MCF 10A (cell line): ENCODE measurements at places on chromosomes 5 and 9. TPM values are rescaled to one million over a fixed set of nuclear protein-coding genes. Genes with fewer than 3 reads are reported as not detected.

The FOXE1 gene
- not detected in 2 replicates for total RNA-seq

The NTMT1 gene
- total RNA-seq: 32.9 and 49.2 TPM in 2 replicates

The PCDHB2 gene
- 2.4 and 2.6 TPM in 2 replicates for total RNA-seq

The GZMA gene
- total RNA-seq: not detected in 2 replicates

The SPATA31E1 gene
- total RNA-seq: not detected in 2 replicates

The ACTBL2 gene
- total RNA-seq: 0.10 TPM in 1 of 2 replicates, not detected in the other

The SCGB3A2 gene
- total RNA-seq: not detected in 2 replicates

The TAF9 gene
- 116 and 149 TPM in 2 replicates for total RNA-seq

The BAAT gene
- total RNA-seq: 0.14 and 0.15 TPM in 2 replicates

The SLCO6A1 gene
- total RNA-seq: not detected in 2 replicates

The CACNA1B gene
- total RNA-seq: not detected in 2 replicates

The TTC33 gene
- 13.3 and 13.7 TPM in 2 replicates for total RNA-seq

The TNFSF15 gene
- total RNA-seq: 0.39 and 1.9 TPM in 2 replicates

The SLC34A3 gene
- total RNA-seq: not detected in 2 replicates

The ROR2 gene
- total RNA-seq: 0.10 and 0.84 TPM in 2 replicates

The CCDC187 gene
- not detected in 2 replicates for total RNA-seq

The SLC45A2 gene
- not detected in 2 replicates for total RNA-seq

The PCAT7 gene
- not detected in 2 replicates for total RNA-seq

The ENTREP1 gene
- 0.35 and 0.74 TPM in 2 replicates for total RNA-seq

The IQGAP2 gene
- 0.93 and 1.5 TPM in 2 replicates for total RNA-seq

The PCDHGB7 gene
- 0.75 and 1.2 TPM in 2 replicates for total RNA-seq

The FOXD4L4 gene
- 0.93 and 1.2 TPM in 2 replicates for total RNA-seq

The TOR4A gene
- 20.6 and 21.9 TPM in 2 replicates for total RNA-seq

The CDC25C gene
- 10.8 and 12.2 TPM in 2 replicates for total RNA-seq

The ZNG1C gene
- 54.8 and 65.1 TPM in 2 replicates for total RNA-seq

The C5orf52 gene
- total RNA-seq: not detected in 2 replicates

The CD72 gene
- total RNA-seq: 1.6 and 1.8 TPM in 2 replicates

The PHF24 gene
- not detected in 2 replicates for total RNA-seq

The IFNA2 gene
- total RNA-seq: not detected in 2 replicates

The NEUROG1 gene
- not detected in 2 replicates for total RNA-seq

The IGFBPL1 gene
- total RNA-seq: not detected in 2 replicates

The PPIC gene
- 45.3 and 65.0 TPM in 2 replicates for total RNA-seq

The CARTPT gene
- total RNA-seq: not detected in 2 replicates

The LCP2 gene
- not detected in 2 replicates for total RNA-seq

The RUSC2 gene
- 27.8 and 30.5 TPM in 2 replicates for total RNA-seq

The C5orf63 gene
- 10.8 and 11.1 TPM in 2 replicates for total RNA-seq

The EMB gene
- total RNA-seq: 27.7 and 31.2 TPM in 2 replicates

The ISL1 gene
- total RNA-seq: 1.2 TPM in 2 replicates

The SPINK4 gene
- total RNA-seq: not detected in 2 replicates

The CDC14B gene
- total RNA-seq: 7.0 and 9.3 TPM in 2 replicates

The PCDHA11 gene
- total RNA-seq: 0.27 and 0.49 TPM in 2 replicates

The ACOT12 gene
- not detected in 2 replicates for total RNA-seq

The PCDHB14 gene
- 4.7 and 6.2 TPM in 2 replicates for total RNA-seq

The PCDHGB4 gene
- total RNA-seq: 0.49 and 0.79 TPM in 2 replicates

The CER1 gene
- total RNA-seq: not detected in 2 replicates

The PDE8B gene
- total RNA-seq: 0.05 TPM in 1 of 2 replicates, not detected in the other

The MINAR2 gene
- total RNA-seq: not detected in 2 replicates

The CCDC180 gene
- total RNA-seq: 5.1 and 6.3 TPM in 2 replicates

The B4GALT7 gene
- 37.9 and 38.8 TPM in 2 replicates for total RNA-seq

The SPATA31D4 gene
- total RNA-seq: not detected in 2 replicates

The HAND1 gene
- total RNA-seq: not detected in 2 replicates

The PCDHB4 gene
- total RNA-seq: 0.44 and 1.3 TPM in 2 replicates

The TPPP gene
- 0.12 and 0.17 TPM in 2 replicates for total RNA-seq

The BRD3OS gene
- 13.3 and 15.2 TPM in 2 replicates for total RNA-seq

The LCN15 gene
- not detected in 2 replicates for total RNA-seq
